Naive thymus-derived CD8-positive, alpha-beta T cell (primary cell): ENCODE measurements at places on chromosomes 2 and 18.

GRCh38 chr18:9136315-9137155 lies at the start of gene ANKRD12:
Gene ANKRD12, plus strand, starts transcription at chr18:9136781. Its CDS starts 45,652 bp downstream, at chr18:9182433.
- DNase-seq = peak; percentile 99

- DNase-seq = no peak
Measured at GRCh38 chr2:233471291-233472035, 95.1 kb downstream of the USP40 start.

- DNase-seq = no peak
Measured at GRCh38 chr2:107687073-107687472, 139.6 kb upstream of the RGPD4 start.

DNA sequence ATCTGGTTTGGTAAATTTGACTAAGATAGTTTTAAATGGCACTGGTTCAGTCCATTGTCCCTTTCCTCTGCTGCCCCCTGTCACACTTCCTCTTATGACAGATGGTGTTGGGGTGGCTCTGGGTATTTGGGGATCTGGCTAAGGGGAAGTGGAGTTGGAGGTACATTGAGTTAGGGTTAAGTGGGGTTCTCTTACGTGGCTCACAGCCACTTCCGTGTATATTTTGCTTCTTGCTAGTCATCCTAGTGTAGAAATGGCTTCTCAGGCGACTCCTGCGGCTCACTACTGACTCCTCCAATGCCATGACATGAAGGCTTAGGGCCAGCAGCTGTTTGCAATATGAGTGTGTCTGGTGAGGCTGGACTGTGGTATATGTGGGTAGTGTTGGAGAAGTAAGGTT lies 187.0 kb downstream of the HAUS1 start:
- no peak for DNase-seq

GRCh38 chr18:2636126-2636631 lies 19.3 kb upstream of the SMCHD1 start:
- no peak for DNase-seq

DNA sequence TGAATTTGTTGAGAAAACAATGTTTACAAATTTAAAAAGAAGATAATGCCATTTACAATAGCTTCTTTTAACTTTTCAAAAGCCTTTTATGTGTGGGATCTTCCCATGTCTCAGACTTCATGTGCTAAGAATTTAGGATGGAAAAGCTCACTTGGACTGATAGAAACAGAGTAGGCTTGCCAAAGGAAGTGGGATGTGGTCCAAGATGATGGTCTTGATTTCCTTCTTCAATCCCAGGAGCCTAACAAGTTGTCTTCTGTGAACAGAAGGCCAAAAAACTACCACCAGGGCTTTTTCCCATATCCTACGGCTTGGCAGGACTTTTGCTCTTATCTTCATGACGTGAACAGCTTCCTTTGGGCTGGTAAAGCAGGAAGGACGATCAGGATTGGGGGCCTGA lies 9.5 kb downstream of the CXCR4 start:
- no peak for DNase-seq

GRCh38 chr18:50726960-50727589 lies 92.7 kb downstream of the MRO start:
- DNase-seq = no peak

- DNase-seq = no peak
Measured at GRCh38 chr18:23205980-23206379, 70.7 kb downstream of the CABLES1 start.

DNA sequence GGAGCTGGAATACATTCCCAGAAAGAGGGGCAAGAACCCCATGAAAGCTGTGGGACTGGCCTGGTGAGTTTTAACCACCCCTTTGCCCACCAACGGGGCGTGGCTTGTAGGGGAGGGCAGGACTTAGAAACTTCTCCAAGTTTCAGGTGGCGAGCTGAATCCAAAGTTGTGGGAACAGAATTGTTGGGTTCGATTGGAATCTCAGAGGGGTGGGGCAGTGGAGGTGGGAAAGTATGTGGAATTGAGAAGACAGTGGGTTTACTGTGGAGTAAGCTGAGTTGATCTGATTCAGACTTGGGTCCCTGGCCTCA lies 1.1 kb downstream of the PNKD start:
- DNase-seq = no peak

DNA sequence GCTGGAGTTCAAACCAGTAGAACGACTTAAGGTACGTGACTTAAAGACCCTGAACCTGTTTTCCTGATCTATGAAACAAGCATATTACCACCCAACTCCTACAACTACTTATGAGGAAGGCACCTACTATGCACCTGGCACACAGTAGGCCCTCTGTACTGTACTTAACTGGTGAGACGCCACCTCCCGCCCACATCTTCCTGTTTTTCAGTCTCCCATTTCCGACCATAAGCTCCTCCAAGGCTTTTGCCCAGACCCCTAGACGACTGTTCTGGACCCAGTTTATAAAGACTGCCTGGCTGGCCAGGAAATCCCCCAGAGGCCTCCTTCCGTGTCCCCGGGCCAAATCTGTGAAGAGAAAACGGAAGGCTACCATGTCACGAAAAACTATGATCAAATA lies 1.5 kb downstream of the GALNT14 start:
- DNase-seq = no peak

DNA sequence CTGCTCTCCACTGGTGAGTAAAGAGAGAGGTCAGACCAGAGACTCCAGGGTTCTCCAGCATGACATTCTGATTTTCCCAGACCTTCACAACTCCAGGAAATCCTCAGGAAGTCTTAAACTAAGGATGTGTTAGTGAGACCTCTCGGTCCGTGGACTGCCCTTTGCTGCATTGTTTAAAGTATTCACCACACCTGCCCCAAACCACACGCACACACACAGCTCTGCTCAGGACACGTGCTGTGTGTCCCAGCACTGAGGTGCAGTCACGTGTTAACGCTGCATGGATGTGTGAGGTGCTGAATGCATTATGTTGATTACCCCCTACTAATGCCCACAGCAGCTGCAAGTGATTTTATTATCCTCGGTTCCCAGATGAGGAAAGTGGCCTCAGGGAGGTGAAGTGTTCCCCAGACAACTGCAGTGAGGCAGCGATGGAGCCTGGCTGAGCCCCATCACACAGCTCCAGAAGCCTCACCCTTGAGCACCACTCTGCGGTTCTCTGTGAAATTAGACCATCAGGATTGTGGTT lies 68.4 kb downstream of the TRAPPC12 start:
- no peak for DNase-seq

DNA sequence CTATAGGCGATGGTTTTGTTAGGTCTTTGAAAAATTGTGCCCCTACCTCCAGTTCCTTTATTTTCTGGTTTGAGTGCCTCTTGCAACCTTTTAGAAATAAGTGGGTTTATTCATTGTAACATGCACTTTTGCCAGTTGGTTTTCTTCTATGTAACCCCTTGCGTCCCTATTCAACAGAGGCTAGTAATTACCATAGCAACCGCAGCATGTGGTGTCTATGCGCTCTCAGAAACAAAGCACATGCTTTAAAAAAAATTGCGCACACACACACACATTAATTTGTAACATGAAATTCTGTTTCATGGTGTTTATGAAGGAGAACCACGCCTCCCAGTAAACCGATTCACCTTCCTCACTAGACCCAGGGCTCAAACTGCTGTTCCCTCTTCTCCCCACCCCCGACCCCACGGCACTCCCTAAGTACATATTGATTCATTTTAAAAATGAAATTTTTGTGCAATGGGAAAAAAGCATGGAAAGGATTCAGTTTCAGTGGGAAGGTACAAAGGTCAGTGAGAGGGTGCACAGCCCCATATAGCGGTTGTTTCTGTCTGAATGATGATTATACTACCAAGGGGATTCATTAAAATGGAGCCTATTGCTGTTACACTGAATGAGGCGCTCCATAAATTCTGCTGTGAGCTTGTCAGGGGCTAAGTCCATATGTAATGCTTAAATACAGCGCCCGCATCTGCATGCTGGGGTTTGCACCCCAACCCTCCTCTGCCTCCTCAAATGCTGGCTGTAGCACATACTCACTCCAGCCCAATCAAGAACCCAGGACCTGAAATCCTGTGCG lies 206.9 kb downstream of the ICOS start:
- no peak for DNase-seq

- DNase-seq = no peak
Measured at GRCh38 chr2:48504647-48505327, 25.2 kb upstream of the STON1 start.

DNA sequence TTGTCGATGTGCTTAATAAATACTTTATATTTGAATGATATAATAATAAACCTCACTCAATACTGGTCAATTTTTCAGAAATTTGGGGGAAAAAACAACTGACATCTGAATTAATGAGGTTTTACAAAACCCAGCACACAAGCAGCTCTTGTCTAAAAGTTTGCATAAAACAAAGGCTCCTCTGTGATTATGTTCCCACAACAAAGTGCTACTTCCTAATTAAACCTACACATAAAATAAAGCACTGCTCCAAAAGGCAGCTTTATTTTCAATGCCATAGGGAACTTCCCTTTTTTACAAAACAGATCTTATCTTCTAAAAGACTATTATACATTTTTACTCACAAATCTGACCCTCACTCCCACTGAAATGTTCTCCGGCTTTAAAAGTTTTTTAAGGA lies 47.1 kb downstream of the LAMA1 start:
- DNase-seq = no peak

DNA sequence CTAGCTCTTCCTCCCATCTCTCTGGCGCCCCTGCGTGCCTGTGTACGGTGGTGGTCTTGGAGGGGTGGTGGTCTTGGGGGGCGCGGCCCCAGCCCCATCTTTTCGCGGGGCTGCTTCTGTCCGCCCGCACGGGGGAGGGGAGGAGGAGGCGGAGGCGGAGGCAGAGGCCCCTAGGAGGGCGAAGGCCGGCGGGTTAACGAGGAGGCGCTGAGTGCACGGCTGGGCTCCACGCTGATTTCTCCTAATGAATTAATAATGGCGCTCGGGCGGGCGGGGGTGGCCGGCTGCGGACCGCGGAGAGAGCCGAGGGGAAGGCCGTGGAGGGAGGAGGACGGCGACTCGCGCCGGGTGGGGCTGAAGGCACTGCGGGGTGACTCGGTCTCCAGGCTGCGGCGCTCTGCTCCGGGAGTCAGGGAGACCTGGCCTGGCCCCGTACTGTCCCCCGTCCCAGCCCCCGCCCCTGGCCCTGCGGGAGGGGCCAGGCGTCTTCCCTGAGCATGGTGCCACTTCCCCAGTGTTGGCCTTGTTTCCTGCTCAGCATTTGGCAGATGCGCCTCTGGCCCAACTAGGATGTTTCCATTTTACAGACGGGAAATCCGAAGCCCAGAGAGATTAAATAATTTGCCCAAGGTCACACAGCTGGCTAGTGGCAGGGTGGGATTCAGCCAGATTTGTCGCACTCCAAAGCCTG lies 6.0 kb downstream of the GAREM2 start:
- DNase-seq = no peak

GRCh38 chr2:206936843-206937230 lies 2.5 kb upstream of the CPO start:
- DNase-seq = no peak

- no peak for DNase-seq
Measured at GRCh38 chr2:118040891-118041290, 27.0 kb upstream of the CCDC93 start.

- DNase-seq = no peak
Measured at GRCh38 chr18:22541232-22541631, 123.5 kb upstream of the CTAGE1 start.

- DNase-seq = peak; percentile 28
Measured at GRCh38 chr2:20326163-20326780, 24.4 kb downstream of the PUM2 start.

GRCh38 chr2:128552806-128553551 lies 234.3 kb upstream of the HS6ST1 start:
- DNase-seq = no peak

DNA sequence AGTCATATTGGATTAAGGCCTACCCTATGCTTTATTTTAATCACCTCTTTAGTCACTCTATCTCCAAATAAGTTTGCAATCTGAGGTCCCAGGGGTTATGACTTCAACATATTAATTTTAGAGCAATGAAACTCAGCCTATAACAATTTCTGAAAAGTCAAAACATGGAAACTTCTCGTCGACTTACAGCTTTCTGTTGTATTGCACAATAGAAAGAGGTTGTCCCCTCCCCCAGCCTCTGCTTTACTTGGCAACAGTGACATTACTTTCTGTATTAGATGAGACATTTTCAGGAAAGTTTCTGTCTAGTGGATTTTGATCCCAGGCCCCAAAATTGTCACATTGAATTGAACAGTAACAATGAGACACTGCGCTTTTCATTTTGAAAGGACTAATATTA lies 326.4 kb downstream of the THSD7B start:
- no peak for DNase-seq

GRCh38 chr18:79590191-79591031 lies 89.2 kb upstream of the CTDP1 start:
- no peak for DNase-seq
